ENCODE measurements at places on chromosomes 5 and 9.

DNA sequence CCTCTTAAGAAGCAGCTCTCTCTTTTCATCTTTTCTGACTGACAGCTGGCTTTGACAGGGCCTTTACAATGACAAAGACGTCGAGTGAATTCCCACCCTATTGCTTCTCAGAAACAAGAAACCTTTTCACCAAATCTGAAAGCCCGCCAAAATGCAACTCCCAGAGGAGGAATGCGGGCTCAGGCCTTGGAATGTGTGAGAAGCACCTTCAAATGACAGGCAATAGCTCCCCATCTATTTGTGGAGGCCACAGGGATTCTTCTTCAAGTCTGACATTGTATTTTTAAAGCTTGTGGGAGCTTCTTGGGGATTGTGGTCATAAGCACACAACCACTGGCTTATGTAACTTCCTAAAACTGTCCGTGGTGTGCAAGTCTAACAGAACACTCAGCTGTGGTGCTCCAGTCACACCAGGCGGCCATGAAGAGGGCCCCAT is 72.7 kb downstream of the DPYSL3 start:
- no peak for DNase-seq

DNA sequence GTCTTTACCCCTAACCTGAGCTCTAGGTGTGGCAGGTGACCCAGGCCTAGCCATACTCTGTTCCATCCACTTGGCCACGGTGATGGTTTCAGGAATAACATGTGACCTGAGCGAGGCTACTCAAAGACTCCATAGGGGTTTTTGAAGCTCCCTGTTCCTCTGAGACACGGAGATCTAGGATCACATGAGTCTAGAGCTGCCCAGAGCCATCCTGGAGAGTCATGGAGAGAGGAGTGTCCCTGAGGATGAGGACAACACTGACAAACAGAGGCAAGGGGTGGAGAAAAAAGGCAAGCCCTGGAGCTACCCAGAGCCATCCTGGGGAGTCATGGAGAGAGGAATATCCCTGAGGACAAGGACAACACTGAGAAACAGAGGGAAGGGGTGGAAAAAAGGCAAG is 29.5 kb upstream of the PCA3 start:
- DNase-seq, result no peak

DNA sequence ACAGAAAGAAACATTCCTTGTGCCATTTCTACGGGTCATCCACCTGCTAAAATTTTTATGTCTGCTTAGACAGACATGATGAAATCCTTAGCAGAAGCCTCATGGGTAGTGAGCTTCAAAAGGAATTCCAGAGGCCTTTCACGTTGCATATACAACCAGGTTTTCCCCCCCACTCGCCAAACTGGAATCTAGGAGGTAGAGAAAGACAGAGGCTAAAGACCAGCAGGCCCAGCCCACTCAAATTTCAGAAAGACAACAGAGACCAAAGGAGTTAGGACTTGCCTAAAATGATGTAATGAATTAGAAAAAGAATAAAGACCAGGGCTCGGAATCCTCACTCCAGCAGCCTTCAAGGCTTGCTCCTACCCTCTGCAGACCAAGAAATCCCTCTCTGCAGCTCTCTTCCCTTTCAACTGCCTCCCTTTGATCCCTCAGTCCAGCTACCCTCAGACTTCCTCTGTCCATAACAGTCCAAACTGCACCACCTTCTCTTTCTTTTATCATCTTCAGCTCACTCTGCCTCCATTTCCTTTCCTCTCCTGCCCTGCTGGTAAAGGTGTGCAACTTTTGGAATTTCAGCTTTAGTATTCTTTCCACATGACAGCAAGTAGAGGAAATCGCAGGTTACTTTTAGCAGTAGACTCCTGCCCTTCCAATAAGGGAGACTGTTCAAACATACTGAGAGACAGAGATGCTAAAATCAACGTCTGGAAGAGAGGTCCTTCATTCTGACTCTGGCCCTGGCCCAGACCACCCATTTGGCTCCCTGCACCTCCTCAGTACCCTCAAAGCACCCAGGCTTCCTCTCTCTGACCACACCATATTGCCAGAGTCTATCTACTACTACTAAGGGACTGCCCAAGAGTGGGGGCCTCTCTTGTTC is 8.9 kb downstream of the B4GALT1 start:
- no peak for DNase-seq

DNA sequence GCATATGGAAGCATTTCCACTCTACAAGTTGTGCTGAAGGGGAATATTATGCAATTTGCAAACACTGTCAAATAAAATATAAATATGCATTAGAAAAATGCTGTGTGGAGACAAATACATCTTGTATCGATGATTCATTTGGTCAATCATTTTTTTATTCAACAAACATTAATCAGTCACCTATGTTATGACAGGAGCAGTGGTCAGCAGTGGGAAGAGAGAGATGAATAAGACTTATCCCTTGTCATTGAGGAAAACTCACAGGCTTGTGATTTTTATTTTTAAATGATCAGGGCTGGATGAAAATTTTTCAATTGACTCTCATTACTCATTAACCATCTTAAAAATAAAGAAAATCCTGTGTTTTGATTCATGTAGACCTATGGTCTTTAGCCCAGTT is 574.1 kb downstream of the ACTL7B start:
- no peak for DNase-seq

DNA sequence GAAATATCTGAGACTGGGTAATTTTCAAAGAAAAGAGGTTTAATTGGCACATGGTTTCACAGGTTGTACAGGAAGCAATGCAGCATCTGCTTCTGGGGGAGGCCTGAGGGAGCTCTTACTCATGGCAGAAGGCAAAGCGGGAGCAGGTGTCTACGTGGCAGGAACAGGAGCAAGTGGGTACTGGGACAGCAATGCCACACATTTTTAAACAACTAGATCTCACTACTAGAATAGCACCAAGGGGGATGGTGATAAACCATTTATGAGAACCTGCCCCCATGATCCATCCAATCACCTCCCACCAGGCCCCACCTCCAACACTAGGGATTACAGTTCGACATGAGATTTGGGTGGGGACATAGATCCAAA is 47.6 kb upstream of the HOMER1 start:
- no peak for DNase-seq

DNA sequence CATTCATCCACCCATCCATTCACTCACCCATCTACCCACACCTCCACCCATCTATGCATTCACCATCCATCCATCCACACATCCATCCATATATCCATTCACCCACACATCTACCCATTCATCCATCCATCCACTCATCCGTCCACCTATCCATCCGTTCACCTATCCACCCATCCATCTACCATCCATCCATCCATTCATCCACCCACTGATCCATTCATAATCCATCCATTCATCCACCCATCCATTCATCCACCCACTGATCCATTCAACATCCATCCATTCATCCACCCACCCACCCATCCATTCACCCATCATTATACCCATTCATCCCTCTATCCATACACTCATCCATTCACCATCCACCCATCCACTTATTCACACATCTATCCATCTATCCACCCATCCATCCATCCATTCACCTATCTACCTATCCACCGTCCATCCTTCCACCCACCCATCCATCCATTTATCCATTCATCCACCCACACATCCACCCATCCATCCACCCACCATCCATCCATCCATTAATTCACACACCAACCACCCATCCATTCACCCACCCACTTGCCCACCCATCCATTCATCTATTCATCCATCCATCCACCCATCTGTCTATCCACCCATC is 336.5 kb upstream of the IRX4 start:
- DNase-seq, result no peak

DNA sequence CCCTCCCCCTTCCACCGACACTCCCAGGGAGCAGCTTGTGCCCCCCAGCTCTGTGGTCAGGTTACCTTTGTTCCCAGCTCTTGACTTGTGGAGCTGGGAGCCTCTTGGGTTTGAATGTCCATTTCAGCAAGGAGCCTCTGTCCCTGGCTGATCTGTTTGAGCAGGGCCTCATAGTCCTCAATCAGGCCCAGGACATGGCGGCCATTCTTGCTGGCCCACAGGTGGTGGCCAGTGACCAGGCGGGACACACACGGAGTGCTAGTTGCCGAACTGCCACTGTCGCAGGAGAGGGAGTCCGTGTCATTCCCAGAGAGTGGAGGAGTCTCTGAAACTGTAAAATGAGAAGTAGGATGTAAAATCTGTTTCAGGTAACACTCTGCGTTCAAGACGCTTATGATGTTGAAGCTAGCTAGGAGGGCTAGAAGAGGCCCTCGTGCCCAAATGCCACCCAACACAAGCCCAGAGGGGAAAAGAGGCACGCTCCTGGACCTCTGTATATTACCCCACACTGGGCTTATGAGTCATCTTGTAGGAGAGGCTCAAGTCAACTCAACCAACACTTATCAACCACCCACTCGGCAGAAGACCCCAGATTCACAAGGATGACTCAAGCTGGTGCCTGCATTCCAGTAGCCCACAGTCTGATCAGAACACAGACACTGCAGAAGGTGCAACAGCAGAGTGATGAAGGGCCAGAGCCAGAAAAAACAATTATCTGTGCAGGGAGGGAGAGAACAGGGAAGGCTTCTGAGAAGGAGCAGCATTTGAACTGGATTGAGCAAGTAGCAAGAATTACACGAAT is 177.0 kb downstream of the CDK5RAP2 start:
- peak; percentile 93 for DNase-seq

GRCh38 chr5:57445006-57445704 is 37.5 kb downstream of the ACTBL2 start:
- DNase-seq, result no peak
